ENCODE measurements at places on chromosomes 2 and 18. TPM values are rescaled to one million over a fixed set of nuclear protein-coding genes. Genes with fewer than 3 reads are reported as not detected.

Gene PASK
- 8.1 TPM for total RNA-seq

Gene AMER3
- not detected for total RNA-seq

Gene GNLY
- total RNA-seq: not detected

Gene SIX3
- total RNA-seq: 0.57 TPM

Gene SPAST
- 17.9 TPM for total RNA-seq

Gene ATOH8
- total RNA-seq: 5.7 TPM

Gene FAM237A
- not detected for total RNA-seq

Gene ZSCAN30
- total RNA-seq: 0.56 TPM

Gene SLC25A52
- not detected for total RNA-seq

Gene CRYBA2
- total RNA-seq: not detected
